T-helper 22 cell (primary cell): ENCODE measurements at places on chromosomes 5 and 9.

DNA sequence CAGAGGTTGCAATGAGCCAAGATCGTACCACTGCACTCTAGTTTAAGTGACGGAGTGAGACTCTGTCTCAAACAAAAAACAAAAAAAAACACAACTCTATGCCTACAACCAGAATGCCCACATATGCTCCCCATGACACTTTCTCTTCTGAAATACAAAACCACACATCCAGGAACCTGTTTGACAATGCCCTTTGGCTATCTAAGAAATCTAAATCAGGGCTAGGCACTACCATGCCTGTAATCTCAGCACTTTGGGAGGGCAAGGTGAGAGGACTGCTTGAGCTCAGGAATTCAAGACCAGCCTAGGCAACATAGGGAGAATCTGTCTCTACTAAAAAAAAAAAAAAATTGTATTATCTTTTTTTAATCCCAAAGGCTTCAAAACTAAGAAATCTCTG, 10.6 kb downstream of the AFF4 start:
- DNase-seq = no peak

DNA sequence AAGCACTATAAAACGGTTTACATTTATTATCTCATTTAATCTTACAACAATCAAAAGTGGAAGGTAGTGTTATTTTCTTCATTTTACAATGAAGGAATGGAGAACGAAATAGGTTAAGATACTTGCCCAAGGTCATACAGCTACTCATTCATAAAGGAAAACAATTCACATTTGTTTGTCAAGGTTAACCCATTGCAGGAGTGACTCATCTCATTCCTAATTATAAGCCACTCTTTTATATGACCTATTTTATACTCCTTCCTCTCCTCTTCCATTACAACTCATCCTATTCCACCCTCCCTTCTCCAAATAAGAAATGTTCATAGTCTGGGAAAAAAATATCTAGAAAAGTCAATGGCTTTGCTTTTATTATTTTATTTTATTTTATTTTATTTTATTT, 29.6 kb downstream of the CRHBP start:
- no peak for DNase-seq

DNA sequence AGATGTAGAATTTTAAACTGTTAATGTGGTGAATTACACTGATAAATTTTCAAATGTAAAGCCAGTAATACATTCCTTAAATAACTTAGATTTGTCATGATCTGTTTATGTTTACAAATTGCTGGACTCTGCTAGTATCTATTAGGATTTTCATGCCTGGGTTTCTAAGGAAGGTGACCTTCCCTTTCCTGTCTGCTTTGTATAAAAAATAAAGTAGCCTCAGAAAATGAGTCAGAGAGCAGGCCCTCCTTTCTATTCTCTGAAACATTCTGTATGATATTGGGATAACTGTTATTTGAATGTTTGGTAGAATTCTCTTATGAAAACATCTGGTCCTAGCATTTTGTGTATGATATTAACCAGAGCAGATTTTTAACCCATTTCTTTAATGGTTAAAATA, 255.3 kb downstream of the SYK start:
- DNase-seq = no peak

DNA sequence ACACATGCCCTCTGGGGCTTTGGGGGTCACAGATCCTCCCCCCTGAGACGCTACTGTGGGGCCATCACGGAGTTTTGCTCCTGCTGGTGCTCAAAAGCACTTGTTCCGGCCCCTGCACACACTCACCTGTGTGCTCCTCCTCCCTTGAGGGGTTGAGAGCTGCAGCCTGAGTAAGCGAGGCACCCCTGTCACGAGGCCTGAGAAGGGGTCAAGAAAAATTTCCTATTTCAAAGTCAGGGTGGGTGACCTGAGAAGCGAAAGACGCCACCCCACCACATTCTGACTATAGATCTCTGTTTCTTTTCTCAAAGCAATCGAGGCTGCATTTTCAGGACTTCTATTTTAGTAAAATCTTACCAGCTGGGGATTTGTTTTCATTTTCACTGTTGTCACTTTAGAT, 138.5 kb downstream of the DCP2 start:
- no peak for DNase-seq

DNA sequence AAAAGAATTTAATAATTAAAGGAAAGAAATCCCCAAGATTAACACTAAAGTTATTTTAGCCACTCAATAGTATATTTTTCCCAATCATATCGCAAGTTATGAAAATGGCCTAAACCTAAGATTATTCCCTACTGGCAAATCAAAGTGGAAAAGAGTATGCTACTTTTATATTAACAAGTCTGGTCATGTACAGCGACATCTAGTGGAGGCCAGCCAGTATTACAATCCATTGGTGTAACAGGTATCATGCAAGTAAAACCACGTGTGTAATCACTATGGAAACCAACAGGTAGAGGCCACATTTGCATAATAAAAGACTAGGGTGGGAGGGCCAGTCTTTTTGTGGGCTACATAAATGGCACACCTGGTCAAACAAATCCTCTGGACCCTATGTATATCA, 976.4 kb upstream of the CDH9 start:
- DNase-seq = no peak

DNA sequence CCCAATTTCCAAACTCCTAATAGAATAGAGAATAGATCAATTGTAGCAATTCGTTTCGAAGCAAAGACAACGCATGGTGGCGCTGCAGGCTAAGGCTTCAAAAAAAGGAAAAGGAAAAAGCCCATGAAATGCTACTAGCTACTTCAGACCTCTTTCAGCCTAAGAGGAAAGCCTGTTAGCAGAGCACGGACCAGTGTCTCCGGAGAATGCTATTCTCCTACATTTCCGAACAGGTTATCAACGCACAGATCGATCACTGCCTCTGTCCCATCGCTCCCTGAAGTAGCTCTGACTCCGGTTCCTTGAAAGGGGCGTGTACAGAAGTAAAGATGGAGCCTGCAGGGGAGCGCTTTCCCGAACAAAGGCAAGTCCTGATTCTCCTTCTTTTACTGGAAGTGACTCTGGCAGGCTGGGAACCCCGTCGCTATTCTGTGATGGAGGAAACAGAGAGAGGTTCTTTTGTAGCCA, at the start of gene PCDHB15:
Gene PCDHB15 (plus strand): TSS at position 146 of the 468 bp plus-strand sequence. CDS start 184 bp downstream, at position 330.
- no peak for DNase-seq

DNA sequence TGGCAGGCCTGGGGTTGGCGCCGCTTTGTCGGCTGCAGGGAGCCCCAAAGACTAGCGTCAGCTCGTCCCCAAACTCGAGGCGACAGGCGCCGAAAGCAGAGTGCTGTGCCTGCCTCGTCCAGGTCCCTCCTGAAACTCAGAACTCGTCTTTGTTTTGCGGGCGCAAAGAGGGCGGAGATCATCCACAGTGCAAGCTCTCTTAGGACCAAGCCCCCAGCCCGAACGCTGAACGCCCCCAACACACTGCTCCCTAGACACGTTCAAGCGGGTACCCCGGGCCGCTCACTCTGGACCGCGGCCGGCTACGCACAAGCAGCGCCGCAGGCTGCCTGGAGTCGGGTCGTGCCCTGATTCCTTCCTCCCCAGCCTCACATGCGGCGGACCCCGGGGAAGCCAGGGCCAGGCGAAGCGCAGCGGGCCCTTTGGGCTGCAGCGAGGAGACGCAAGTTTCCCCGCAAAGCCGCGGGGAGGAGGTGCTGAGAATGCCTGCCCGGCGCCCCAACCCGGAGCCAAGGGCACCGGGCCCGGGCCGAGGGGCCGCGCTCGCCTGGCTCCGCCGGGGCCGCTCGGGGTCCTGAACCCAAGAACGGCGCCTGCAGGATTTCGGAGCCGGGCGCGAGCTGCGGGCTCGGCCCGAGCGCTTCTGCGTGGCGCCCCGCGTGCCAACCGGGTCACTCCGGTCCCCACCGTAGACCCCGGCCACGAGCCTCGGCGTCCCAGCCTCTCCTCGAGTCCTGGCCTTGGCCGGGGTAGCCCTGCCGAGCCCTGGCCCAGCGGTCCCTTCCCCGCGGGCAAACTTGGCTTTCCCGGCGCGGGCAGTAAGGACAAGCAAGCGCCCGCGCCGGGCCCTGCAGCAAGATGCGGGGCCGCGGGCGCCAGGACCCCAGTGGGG, 738 bp downstream of the FSTL4 start:
- no peak for DNase-seq

DNA sequence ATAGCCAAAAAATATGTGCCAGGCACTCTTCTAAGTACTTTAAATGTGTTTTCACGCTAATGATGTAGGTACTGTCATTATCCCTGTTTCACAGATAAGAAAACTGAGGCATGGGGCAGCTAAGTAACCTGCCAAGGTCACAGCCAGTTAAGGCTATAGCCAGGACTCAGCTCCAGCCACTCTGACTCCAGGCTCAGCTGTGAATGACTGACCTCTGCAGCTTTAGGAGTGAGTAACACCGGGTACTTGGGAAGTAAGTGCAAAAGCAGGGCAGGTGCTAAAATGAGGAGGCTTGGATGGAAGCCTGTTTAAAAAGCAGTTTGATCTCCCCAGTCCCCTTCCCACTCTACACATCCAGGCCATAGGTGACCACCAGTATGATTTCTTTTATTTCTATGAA, 10.6 kb upstream of the SHC3 start:
- no peak for DNase-seq

DNA sequence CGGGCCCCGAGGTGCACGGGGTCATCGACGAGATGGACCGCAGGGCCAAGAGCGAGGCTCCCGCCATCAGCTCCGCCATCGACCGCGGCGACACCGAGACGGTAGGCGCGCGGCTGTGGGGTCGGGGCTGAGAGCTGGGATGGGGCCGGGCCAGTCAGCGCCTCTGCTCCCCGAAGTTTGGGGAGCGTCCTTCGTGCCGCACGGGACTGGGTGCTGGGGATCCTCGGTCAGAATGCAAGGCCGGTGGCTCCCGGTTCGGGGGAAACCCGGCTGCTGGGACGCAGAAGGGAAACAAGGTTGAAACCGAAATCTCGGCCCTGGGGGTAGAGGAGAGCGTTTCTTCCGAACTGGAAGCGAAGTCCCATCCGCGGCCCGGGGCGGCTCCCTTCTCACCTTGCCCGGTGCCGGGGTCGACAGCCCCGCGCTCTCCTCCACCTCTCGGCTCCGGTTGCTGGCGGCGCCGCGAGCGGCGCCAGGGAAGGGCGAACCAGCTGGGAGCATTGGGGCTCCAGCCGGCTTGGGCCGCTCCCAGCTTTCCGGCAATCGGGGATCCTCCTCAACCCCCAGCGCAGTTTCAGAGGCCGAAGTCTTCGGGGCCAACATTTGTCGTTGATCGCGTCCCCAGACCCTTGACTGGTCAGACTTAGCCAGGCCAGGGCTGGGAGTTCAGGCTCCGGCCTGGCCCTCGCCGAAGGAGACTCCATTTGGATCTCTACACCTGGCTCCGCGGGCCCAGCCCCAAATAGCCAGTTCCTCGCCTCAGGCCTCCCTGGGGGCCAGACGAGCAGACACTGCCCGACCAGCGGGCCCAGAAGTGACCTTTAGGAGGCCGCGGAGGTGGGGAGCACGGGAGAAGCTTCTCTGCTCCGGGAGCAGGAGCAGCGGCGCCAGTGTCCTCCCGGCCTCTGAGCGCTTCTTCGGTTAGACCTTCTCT, 1.1 kb downstream of the LHX2 start:
- no peak for DNase-seq

- DNase-seq = no peak
Observed at GRCh38 chr5:102781786-102782185, 26.7 kb downstream of the PAM start.

- no peak for DNase-seq
Observed at GRCh38 chr9:71183251-71183650, 61.8 kb upstream of the TRPM3 start.

DNA sequence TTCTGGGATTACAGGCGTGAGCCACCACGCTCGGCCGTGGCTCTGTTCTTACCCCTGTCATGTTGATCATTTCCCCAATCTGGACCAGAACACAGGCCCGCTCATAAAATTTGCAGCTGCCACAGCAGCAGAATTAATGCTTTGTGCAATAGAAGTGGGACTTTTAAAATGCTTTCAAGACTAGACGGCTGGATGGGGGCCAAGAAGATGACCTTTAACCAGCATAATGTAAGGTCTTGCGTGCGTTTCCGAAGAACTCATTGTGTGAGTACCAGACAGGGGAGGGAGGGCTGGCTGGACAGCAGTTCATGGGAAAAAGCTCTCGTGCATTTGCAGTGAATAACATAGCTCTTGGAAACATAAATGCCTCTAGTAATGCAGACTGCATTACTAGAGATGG, 3.5 kb upstream of the WDR38 start:
- no peak for DNase-seq

DNA sequence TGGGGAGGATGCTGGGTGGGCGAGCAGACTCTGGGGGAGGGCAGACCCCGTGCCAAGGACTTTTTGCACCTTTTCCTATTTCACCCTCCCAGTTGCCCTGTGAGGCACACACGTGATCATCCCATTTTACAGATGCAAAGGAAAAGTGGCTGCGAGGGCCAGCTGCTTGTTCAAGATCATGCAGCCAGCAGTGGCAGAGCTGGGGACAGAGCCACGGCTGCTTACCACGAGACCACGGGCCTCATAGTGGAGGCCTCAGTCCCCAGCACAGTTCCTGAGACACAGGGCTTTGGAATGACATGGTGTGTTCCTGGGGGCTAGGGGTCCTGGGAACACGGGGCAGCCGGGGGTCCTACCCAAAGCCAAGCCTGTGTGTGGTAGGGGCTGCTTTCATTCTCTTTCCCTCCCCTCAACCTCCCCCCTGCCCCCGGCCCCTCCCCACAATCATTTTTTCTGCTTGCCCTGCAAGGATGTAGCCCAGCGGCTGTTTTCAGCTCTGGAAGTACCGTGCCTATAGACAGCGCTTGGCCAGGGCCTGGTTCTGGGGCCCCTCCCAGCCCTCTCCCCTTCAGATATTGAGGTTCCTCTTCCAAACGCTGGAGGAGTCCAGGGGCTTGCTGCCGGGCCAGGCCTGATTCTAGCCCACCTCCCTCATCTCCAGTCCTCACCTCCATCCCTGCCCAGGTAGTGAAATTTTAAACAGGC, 58.5 kb upstream of the IER5L start:
- no peak for DNase-seq

DNA sequence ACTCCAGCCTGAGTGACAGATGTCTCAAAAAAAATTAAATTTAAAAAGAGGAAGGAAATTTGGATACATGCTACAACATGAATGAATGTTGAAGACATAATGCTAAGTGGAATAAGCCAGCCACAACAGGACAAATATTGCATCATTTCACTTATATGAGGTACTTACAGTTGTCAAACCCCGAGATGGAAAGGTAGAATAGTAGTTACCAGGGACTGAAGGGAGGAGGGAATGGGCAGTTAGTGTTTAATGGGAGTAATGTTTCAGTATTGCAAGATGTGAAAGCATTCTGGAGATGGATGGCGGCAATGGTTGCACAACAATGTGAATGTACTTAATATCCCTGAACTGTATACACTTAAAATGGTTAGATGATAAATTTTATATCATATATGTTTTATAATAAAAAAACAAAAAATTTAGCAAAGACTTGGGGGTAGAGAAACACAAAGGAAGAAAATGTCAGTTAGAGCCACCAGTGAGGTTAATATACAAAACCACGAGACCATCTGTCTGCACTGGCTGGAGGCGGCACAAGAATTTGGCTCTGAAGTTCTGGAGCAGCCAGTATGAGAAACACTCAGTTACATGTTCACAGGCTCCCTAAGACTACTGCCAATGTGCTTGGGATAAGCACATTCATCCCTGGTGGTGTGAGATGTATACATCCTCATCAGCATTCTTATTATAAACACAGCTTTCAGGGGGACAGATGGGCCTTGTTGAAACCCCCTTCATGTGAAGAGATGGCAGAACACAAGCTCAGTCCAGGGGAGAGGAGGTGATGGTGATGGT, 37.0 kb upstream of the RPS23 start:
- DNase-seq = no peak

- DNase-seq = no peak
Observed at GRCh38 chr5:17094830-17095229, 122.6 kb upstream of the BASP1 start.

GRCh38 chr5:3925022-3925421, 329.4 kb downstream of the IRX1 start:
- DNase-seq = no peak

GRCh38 chr9:12766357-12766756, 8.5 kb upstream of the LURAP1L start:
- no peak for DNase-seq
